ENCODE measurements at places on chromosomes 7 and 10.

- no peak for DNase-seq
These were observed 66.8 kb downstream of the MAD1L1 start for GRCh38 chr7:2165610-2166594.

GRCh38 chr10:132504501-132505272 lies 32.9 kb upstream of the INPP5A start:
- DNase-seq, result no peak

GRCh38 chr7:100126239-100126930 lies 382 bp upstream of the MBLAC1 start:
- DNase-seq, result peak; percentile 29

- DNase-seq, result no peak
These were observed 31.8 kb upstream of the IL15RA start for GRCh38 chr10:6009150-6009549.

DNA sequence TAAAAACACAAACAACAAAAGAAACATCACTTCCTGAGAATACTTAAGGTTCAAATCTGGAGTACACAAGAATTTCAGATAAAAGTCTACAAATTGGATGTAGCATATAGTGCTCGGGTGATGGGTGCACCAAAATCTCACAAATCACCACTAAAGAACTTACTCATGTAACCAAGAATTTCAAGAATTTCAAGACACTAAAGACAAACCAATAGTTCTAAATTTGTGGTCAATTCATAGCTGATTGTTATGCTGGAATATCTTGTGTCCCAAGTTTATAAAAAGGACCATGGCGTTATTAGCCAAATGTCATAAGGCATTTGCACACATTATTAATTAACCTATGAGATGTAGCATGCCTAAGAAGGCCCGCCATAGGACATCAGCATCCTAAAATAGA lies 1204.1 kb upstream of the AUTS2 start:
- no peak for DNase-seq

Measured in stimulated activated CD4-positive, alpha-beta T cell treated with anti-CD3 and anti-CD28 coated beads, Interleukin-2, amount 100 ng/mL, for 24 hours (primary cell).